ENCODE measurements at places on chromosomes 3 and 15.

GRCh38 chr3:50345586-50346234, at the start of gene ZMYND10:
TSS of gene ZMYND10 (minus strand) at chr3:50345732. CDS start at chr3:50345579, 153 bp downstream.
- peak; percentile 69 for DNase-seq

GRCh38 chr3:78977073-78977472, 790.7 kb downstream of the ROBO1 start:
- DNase-seq = no peak

- no peak for DNase-seq
Observed at GRCh38 chr3:129460572-129460971, 20.5 kb downstream of the IFT122 start.

- peak; percentile 98 for DNase-seq
Observed at GRCh38 chr15:100602064-100602822, at the start of the genes ASB7 and LINS1. TSS of gene ASB7 (plus strand) at chr15:100602589. CDS start at chr15:100612217, 9,628 bp downstream. TSS of gene LINS1 (minus strand) at chr15:100602184. CDS start at chr15:100580842, 21,342 bp downstream.

DNA sequence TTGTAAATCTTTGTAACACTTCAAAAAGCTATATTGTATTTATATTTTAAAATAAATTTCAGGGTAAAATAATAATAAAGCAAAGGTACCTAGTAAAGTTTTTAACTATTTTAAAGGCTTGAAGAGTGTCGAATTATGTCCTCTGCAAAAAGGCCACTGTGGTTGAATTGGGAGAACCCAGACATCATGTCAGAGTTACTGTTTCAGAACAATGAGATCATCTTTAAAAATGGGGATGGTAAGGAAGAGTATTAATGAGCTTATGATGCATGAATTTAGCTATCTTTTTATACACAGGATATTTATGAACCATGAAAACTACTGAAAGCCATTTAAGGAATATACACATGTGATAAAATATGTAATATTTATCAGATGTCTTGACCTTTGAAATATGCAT, 26.3 kb downstream of the KCNMB3 start:
- DNase-seq = no peak

- DNase-seq = no peak
Observed at GRCh38 chr3:104145164-104145563, 1221.5 kb upstream of the ALCAM start.
